ENCODE measurements at places on chromosomes 2 and 18.

GRCh38 chr2:160406591-160407392 is 86.8 kb downstream of the RBMS1 start:
- peak; percentile 33 for DNase-seq

- DNase-seq: no peak
Observed at GRCh38 chr2:74179063-74179865, 585 bp upstream of the MOB1A start.

DNA sequence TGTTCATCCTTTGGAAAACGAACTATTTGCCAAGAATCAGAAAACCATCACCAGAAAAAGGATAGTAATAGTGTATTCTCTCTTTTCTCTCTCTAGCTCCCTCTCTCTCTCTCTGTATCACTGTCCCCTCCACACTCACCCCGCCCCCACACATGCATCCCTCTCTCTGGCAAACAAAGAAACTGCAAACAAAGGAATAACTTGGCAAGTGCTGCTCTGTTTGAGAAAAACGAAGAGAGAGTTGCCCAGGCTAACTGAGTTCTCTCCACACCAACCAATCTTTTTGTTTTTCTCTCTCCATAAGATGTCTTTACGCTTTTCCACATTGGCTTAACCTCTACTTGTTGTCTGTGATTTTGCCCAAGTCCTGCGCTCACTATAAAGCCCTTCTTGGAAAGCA is 316.2 kb downstream of the EPHA4 start:
- peak; percentile 27 for DNase-seq

DNA sequence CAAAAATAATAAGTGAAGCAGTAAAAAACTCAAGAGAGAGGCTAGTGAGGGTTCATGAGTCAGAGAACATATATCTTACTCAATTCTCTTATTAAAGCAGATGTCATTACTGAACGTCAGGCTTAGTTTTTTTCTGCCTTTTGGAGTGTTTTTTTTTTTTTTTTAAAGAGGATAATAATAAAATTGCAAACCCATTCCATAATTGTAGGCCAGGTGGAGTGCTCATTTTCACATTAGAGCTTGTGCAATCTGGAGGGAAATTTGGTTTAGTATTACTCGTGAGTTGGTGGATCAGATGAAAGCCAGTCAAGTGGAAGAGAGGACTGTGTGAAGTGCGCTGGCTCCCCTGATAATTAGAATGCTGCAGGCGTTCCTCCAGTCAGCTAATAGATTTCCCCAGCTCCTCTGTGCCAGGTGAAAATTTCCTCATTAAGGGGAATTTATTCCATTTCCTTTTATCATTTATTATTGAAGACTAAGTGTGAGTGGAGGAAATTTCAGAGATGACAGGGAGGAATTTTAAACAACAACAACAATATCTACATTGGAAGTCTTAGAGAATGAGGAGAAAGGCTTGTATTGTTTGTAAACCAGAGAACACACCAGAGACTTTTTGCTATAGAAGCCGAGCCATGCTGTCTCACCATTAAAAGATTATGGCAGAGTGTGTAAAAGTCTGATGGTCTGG is 74.6 kb downstream of the CPS1 start:
- DNase-seq: peak; percentile 7

- no peak for DNase-seq
Observed at GRCh38 chr18:49767111-49768050, 46.0 kb downstream of the ACAA2 start.

DNA sequence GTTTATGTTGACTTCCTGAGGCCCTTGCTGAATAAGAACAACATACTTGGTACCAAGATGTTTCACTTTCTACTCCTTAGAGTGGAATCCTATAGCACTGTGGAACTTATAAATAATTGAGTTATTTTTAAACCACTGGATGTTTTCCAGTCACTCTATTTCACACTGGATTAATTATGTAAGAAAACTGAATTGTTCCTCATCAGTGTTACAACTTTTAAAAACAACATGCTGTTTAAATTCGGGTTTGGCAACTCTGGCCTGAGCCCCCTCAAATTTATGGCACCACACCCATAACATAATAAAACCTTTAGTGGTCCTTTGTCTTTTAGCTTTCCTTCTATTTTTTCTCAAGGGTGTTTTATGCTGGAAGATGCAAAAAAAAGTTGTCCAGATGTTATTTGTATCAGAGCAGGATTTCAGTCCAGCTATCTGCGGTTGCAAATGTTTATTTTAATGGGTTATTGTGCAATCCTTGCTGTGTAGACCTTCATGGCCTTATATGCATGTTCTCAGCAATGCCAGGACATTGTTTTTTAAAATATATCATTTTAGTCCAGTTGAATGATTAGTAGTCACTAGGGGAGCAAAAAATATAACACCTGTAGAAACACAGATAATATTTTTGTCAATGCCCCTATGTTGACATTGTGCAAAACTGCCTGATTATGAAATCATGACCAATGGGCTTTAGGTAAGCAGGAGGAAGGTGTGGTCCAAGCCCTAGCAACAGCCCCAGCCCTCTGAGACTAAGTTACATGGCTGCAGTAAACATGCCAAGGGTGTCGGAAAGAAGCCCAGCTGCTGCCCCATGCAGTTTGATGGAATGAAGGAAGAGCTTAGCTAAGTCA is 638.0 kb upstream of the ZEB2 start:
- DNase-seq: no peak

- DNase-seq: no peak
Observed at GRCh38 chr18:72942766-72943165, 75.0 kb upstream of the NETO1 start.

All from NCI-H345 (cell line).